ENCODE measurements at places on chromosomes 13 and 19.
A peak's percentile ranks its signal among the peaks of the same experiment; 100 is the strongest.

DNA sequence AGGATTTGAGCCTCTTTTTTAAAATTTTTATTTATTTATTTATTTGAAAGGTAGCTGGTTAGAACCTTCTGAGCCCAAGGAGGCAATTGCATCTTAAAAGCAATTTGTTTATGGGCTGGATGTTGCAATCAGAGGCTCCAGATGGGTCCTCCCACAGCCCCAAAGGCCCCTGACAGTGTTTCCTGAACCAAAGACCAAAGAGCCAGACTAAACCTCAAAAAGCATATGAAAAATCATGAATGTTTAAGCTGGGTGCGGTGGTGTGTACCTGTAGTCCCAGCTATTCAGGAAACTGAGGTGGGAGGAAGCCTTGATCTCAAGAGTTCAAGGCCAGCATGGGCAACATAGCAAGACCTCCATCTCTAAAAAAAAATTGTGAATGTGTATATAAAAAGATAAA, 67.8 kb upstream of the RGCC start:
- DNase-seq: no peak

DNA sequence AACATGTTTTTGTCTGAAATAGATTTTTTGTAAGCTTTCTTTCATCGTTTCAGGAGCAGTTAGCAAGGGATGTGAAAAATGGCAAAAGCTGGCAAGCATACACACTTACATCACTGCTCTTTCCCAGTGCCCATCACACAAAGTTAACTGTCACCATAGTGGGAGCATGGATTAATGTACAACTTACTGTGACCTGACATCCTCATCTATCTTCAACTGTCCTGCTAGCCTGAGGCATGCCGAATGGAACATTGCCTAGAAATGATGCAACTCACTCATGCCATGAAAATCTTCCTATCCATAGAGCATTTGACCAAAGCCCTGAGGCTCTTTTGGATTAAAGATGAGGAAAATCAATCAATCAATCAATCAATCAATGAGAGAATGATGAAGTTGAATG, 491.7 kb upstream of the SLC10A2 start:
- DNase-seq: no peak

- DNase-seq: no peak
Measured at GRCh38 chr13:46992383-46992952, 95.6 kb upstream of the HTR2A start.

DNA sequence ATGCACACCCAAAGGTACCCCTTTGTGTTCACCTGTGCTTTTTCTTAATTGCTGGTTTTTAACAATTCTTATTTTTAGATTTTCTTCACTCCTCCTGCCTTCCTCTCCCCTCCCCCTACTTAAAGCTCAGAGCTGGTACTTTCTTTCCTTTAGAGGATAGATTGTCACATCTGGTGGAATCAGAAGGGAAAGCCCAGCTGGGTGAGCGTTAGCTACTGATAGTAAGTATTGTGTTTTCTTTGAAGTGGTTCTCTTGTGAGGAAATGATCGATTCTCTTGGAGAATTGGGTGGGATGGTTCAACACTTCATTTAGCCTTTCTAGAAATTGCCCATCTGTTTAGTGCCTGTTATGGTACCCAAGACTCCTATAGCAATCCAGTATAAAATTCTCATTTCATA, 84.8 kb downstream of the FLT1 start:
- no peak for DNase-seq

DNA sequence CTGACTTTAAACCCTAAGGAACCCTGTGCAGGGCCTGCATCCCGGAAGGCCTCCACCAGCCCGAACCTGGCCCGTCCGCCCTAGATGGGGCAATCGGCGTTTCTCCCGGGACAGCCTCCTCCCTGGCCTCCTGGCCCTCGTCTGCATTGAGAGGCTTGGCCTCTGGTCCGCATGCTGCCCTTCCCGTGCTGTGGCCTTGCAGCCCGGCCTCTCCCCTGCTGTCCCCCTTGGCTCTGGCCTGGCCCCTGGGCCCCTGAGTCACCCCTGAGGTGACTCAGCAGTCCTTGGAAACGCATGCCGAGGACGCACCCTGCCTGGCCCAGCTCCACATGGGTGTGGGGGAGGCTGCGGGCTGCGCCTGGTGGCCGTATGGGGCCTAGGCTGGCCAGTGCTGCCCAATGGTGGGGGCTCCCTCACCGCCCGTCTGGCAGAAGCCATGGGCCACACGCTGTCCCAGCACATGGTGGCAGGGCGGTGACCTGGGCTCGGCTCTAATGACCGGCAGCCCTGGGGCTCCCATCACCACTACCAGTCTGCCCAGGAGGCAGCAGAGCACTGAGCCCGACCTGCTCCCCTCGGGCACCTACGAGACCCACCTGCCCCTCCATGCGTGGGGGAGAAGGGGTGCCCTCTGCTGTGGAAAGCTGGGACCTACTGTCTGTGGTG, 25.7 kb downstream of the SH3GL1 start:
- no peak for DNase-seq

DNA sequence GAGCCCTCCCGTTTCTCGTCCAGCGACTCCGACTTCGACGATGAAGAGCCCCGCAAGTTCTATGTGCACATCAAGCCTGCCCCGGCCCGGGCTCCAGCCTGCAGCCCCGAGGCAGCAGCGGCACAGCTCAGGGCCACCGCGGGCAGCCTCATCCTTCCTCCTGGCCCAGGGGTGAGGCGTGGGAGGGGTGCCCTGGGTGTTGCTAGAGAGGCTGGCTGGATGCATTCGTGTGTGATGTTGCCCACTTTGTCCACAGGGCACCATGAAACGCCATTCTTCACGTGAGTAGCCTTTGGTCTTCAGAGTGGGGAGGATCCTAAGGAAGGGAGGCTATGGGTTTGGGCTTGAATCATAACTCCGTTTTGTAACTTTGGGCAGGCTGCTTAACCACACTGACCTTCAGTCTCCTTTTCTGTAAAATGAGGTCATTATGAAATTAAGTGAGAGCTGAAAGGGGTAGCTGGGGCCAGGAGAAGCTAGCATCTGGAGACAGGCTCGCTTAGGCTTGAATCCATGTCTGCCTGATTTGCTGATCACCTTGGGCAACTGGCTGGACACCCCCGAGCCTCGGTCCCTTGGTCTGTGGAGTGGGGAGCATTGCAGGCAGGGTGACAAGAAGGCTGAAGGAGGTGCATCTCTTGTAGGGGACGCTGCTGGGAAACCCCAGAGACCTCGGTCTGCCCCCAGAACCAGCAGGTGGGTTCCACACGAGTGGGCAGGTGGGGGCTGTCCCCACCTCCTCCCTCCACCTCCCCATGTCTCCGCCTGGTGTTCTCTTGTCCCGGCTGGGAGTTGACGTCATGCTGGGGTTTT, 18.7 kb upstream of the B3GNT3 start:
- DNase-seq: no peak

- DNase-seq: no peak
Measured at GRCh38 chr13:112837371-112838037, 131.5 kb upstream of the MCF2L start.

GRCh38 chr13:111066544-111066943, 48.6 kb upstream of the ARHGEF7 start:
- DNase-seq: no peak

GRCh38 chr13:98783856-98784478, 31.5 kb upstream of the SLC15A1 start:
- DNase-seq: no peak

DNA sequence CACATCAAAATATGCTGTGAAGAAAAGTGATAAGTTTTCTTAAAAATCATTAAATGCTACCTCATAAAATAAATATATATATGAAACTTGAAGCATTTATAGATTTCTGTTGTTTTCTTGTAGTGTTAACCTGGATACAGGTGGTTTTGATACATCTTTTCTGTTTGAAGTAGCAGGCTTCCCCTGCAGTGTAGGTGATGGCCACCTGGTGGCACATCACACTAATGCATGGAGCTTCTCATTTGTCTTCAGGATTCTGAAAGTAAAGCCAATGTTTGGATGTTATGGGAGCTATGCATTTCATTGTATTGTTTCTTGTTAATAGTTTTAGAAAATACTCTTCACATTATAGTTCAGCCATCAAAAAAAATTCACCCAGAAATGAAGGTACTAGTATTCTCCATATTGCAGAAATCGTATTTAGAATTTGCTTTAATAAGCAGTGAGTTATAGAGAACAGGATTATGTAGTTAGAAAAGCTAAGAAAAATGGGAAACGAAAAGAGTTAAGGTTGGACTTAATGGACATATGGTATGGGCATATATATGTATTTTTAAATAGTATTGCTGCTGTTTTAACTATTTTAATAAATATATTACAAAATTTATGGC, 18.7 kb downstream of the GPR180 start:
- no peak for DNase-seq

GRCh38 chr13:67752759-67753158, 522.6 kb upstream of the PCDH9 start:
- DNase-seq: no peak

DNA sequence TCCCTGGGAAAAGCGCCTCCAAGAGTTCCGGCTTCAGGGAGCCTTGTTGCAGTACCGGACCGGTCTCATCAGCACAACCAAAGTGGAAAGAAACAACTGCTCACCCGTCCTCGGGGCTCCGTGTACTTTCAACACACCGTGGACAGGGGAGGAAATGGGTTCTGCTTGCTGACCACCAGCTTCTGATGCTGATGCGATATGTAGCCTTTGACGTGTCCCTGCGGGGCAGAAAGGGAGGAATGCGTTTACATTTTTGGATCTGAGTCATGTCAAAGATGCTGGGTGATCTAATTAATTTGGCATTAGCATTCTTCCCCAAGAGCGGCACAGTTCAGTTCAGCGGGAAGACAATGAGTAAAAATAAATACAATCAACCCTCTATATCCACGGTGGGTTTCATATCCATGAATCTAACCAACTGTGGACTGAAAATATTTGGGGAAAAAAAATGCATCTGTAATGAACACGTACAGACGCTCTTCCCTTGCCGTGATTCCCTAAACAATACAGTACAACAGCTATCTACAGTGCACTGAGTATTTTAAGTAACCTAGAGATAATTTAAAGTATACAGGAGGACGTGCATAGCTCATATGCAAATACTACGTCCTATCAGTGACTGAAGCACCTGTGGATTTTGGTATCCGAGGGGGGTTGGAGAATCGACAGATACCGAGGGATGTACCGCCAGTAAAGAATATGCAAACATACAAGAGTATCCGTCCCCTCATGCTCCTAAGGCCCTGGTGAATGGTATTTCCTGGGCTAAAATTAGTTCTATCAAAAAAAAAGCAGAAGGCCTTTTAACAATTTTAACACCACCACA, 19.8 kb downstream of the PROZ start:
- DNase-seq: no peak

GRCh38 chr19:3274942-3275582, 50.6 kb downstream of the CELF5 start:
- DNase-seq: no peak

GRCh38 chr13:60167121-60167520, 3.4 kb upstream of the DIAPH3 start:
- no peak for DNase-seq

- DNase-seq: no peak
Measured at GRCh38 chr19:11225172-11225571, 14.2 kb upstream of the ANGPTL8 start.

DNA sequence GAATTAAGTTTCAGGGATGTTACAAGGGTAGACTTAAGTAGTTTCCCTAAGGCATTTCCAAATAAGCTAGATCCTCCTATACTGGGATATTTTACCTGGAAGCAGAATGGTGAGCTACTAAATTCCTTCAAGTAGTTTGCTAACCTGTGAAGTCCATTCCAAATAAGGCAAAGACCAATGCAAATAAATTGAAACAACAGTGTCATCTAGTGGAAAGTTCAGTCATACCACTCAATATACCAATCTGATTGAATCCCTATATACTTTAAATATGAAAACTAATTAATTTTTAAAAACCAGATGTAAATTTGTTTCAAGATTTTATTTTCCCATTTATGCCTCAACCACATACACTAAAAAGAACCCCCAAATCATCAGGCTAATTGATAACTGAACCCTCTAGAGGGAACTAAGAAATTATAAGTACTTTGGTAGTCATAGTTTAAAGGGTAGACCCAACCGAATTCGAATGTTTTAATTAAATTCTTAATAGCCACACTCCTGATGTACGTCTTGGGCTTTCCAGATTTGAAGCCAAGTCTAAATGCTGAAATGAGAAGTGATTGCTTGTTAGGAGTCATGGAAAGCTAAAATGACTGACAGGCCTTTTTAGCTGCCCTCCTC, 223.7 kb downstream of the TBC1D4 start:
- DNase-seq: no peak

GRCh38 chr13:51325837-51326236, 13.7 kb upstream of the SERPINE3 start:
- no peak for DNase-seq

DNA sequence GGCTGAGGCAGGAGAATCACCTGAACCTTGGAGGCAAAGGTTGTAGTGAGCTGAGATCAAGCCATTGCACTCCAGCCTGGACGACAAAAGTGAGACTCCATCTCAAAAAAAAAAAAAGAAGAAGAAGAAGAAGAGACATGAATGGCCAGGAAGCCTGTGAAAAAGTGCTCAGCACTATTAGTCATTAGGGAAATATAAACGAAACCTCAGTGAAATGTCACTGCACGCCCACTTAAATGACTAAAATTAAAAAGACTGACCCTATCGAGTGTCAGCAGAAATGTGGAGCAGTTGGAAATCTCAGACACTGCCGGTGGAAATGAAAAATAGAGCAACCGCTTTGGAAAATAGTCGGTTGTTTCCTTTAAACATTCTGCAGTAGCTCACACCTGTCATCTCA, 5.5 kb upstream of the TYROBP start:
- DNase-seq: no peak

DNA sequence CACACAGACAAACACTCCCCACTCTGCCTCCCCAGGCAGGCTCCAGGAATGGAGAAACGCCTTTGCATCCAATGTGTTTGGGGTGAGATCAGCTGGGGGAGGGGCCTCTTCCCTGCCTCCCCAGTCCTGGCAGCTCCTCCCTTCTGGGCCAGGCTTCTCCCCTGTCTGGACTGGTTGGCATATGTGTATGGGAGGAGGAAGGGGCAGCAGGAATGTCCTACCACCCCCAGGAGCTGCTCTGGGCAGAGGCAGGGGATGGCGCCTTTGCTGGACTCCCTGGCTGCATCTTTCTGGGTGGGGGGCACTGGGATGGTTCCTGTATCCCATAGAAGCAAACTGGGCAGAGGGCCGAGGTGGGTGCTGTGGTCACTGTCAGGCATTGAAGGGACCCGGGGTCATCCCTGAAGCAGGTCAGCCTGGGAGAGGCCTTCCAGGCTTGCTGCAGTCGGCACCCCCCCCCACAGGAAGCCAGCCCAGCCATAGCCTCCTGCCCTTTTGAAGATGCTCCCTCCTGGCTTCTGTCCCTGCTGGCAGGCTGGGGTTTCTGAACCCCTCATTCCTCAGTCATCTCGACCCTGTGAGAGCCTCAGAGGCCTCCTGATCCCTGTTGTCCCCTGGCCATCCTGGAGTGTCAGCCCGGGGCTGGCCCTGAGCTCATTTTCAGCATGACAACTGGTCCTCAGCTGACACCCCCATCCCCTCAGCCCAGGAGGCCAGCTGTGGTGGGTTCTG, 21.2 kb upstream of the SLC7A10 start:
- no peak for DNase-seq

GRCh38 chr19:21483589-21484170, 21.7 kb upstream of the ZNF429 start:
- DNase-seq: peak; percentile 40

- no peak for DNase-seq
Measured at GRCh38 chr19:48874303-48875135, 2.3 kb downstream of the PPP1R15A start.

GRCh38 chr19:4508698-4509097, 9.6 kb downstream of the PLIN4 start:
- DNase-seq: no peak
